ENCODE measurements at places on chromosomes 1 and 21.

DNA sequence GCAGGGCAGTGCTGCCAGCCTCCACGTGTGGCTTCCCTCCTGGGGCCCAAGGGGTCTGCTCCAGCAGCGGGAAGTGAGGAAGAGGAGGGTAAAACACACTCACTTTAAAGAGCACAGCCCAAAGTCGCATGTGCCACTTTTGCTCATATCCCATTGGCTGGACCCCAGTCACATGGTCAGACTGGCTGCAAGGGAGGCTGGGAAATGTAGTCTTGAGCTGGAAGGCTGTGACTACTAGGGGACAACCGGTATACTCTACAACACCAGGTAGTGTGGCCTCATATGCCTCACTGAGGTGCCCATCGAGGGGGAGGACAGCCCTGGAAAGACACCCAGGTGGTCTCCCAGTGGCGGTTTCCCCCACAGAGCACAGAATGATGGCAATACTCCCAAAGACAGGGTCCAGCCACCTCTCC, 45.2 kb downstream of the CAMK2N1 start:
- peak; percentile 28 for DNase-seq

GRCh38 chr1:211261229-211261628, 2.1 kb downstream of the RCOR3 start:
- no peak for DNase-seq

DNA sequence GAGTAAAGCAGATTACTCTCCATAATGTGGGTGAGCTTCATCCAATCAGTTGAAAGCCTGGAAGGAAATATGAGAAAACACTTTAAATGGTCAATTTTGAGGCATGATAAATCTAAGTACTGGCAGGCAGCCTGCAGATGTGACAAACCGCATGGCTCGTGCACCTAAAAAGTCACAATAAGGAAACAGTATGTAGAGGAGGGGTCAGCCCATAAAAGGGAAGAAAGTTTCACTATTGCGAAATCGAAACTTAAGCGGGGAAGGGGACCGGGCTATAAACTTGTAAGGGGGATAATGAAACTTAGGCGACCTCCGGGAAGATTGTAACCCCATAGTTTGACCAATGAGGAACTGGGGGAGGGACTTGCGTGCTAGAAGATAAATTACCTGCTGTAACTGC, 109.8 kb downstream of the PLPPR4 start:
- no peak for DNase-seq

GRCh38 chr1:62406576-62406975, 30.3 kb upstream of the USP1 start:
- no peak for DNase-seq

- no peak for DNase-seq
Measured at GRCh38 chr1:76471536-76471935, 395.7 kb upstream of the ST6GALNAC5 start.

- DNase-seq: no peak
Measured at GRCh38 chr1:60234776-60235175, 161.2 kb upstream of the C1orf87 start.

- DNase-seq: peak; percentile 20
Measured at GRCh38 chr1:214727274-214727673, 124.3 kb downstream of the CENPF start.

DNA sequence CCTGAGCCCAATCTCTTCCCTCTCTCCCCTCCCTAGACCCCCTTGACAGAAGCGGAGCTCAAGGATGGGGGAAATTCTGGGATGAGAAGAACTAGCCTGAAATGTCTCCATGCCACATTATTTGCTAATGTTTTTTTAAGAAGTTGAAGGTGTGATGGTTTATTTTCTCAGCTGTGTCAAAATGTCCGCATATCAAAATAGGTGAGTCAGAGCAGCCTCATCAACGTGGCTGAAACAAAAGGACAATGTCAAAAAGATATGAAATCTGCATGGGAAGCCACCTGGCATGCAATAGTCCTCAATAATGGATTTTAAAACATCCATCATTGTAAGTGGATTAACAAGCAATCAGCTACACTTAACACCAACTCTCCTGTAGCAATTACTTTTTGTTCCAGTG, 101.4 kb downstream of the BEND5 start:
- DNase-seq: no peak

GRCh38 chr1:102107441-102107840, 110.7 kb upstream of the OLFM3 start:
- DNase-seq: no peak

DNA sequence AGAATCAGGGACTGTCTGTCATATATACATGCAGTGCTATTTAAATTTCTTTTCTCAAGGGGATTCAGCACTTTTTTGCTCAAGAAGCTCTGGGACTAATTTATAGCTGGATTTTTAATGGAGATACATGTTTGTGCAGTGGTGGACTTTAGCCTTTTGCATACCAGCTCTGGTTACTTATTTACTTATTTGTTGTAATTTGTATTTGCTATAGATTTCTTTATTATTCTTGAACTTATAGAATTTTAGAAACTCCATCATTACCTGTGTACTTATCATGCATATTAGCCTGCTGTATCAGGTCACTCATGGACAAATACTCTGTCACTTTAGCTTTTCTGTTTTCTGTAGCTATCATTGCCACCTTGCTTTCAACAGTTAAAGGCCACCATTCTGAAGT, 1296.9 kb upstream of the TMPRSS15 start:
- DNase-seq: no peak

GRCh38 chr1:41728403-41729202, 190.1 kb downstream of the HIVEP3 start:
- peak; percentile 43 for DNase-seq

DNA sequence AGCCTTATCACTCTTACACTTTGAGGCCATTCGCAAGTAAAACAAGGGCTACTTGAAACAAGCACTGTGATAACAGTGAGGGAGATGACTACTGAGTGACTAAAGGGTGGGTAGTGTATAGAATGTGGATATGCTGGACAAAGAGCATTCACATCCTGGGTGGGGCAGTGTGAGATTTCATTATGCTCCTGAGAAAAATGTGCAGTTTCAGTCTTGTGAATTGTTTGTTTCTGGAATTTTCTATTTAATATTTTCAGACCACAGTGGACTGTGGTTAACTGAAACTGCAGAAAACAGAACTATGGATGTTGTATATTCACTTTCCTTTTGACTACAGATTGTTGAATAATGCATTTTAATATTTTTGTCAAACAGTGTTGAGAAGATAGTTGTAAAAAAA, 25.1 kb upstream of the B3GALT2 start:
- DNase-seq: peak; percentile 15

DNA sequence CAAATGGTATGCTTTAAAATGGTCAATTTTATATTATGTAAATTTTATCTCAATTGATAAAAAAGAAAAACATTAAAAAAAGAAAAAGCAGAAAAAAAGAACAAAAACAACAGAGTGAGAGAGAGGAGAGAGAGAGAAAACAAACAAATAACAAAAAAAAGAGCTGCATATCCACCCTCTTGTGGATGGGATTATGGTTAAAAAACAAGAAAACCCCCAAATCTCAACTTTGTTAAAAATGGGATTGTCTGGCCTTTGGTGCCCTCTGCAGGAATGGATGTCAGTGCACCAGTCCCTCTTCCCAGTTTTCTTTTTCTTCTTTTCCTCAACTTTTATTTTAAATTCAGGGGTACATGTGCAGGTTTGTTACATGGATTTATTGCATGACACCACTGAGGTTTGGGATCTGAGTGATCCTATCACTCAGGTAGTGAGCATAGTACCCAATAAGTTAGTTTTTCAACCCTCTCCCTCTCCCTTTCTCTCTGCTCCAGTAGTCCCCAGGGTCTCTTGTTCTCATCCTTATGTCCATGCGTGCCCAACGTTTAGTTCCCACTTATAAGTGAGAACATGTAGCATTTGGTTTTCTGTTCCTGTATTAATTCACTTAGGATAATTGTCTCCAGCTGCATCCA, 28.1 kb downstream of the RNF187 start:
- peak; percentile 70 for DNase-seq

GRCh38 chr1:67053535-67053784, 488 bp downstream of the SLC35D1 start:
- DNase-seq: peak; percentile 76

DNA sequence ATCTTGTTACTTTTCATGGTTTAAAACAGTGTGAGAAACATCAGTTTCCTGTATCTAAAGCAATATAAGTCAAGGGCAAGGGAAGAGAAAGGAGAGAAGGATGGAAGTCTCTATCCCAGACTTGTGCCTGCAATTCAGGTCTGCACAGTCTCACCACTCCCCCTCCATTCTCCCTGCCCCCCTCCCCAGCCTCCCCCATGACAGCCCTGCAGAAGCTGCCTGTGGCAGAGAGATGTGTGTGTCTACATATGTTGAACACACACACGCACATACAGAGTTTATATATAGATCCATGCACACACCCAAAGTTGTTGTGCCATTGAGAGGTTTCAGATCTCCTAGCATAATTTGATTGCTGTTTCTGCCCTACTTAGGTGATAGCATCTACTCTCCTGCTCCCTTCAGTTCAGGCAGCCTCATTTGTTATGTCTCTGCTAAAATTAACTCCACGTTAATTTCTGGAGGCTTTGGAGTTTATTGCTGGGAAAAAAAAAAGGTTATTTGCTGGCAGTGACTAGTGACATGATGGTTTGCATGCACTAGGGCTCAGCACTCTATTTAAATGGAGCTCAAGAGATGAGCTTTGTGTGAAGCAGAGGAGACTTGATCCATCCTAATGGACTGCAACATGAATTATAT, 124.9 kb upstream of the SMYD2 start:
- DNase-seq: peak; percentile 18

GRCh38 chr1:208036918-208037766, 126.2 kb upstream of the CD34 start:
- no peak for DNase-seq

GRCh38 chr21:29741761-29742160, 198.0 kb downstream of the GRIK1 start:
- no peak for DNase-seq

DNA sequence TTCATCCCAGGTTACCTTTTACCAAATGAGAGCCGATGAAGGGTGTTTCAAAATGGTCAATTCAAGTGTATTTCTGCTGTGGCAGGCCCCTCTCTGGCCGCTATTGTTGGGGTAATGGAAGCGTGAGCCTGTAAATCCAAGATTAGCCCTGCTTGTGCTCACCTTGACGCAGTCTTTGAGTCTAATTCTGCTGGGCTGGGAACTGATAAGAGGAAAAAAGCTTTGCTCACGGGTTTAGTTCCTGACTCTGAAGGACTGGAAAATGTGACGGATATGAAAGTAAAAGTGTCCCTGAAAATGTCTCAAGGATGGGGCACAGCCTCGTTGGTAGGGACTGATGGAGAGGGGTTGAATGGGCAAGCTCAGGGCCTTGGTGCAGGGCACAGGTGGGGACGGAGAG, 125.9 kb upstream of the GALNT2 start:
- peak; percentile 56 for DNase-seq

DNA sequence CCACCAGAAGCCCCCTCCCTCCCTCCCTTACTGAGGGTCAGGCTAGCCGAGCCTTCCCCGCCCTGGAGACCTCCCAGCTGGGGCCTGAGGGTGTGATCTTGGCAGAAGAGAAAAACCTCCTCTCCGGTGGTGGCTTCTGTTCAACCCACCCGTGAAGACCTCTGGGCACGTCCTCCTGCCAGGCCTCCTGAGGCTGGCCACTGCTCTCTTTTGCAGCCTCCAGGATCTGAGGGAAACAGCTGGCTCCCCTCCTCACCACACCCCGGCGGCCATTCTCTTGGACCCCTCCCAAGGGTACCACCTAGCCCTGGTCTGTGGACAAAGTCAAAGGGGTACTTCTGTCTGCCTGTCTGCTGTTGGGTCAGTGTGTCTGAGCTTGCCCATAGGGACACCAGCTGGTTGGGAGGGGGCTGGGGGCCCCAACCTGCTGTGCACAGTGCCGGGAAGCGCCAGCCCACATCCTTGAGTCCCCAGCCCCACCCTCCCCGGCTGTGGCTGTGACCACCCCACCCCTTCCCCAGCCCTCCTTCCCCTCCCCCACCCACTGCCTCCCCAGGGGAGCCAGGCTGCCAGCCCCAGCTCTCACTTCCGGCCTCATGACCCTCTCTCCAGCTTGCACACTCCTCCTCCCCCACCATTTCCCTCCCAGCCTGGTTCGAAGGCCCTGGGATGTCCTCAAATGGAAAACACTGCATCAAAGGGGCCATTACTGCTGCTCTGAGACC, 48.1 kb downstream of the AHDC1 start:
- DNase-seq: peak; percentile 85

GRCh38 chr21:33864150-33864549, 51.5 kb downstream of the ATP5PO start:
- DNase-seq: no peak

GRCh38 chr1:25619101-25619890, 2.7 kb downstream of the MAN1C1 start:
- peak; percentile 77 for DNase-seq

All from stomach (tissue), 19 donors.